Lung (tissue), 17 donors: ENCODE measurements at places on chromosomes 12 and 14. TPM values are rescaled to one million over a fixed set of nuclear protein-coding genes. Genes with fewer than 3 reads are reported as not detected.
A peak's percentile ranks its signal among the peaks of the same experiment; 100 is the strongest.

The SELPLG gene
- 47.2 TPM for total RNA-seq

The BAZ2A gene
- 81.4 TPM for total RNA-seq

- H3K4me3 ChIP-seq, result no peak overlapping the region
- no peaks in the 10 kb centered on the region for H3K36me3 ChIP-seq
- H3K4me1 ChIP-seq, result no peaks in the 10 kb centered on the region
- DNase-seq, result no peak
Measured at GRCh38 chr12:47303995-47304560, 224.3 kb upstream of the AMIGO2 start.

- no peaks in the 10 kb centered on the region for H3K27me3 ChIP-seq
- H3K27ac ChIP-seq, result no peak overlapping the region
- H3K36me3 ChIP-seq, result no peaks in the 10 kb centered on the region
- H3K4me3 ChIP-seq, result no peak overlapping the region
- H3K4me1 ChIP-seq, result no peaks in the 10 kb centered on the region
Measured at GRCh38 chr14:48991141-48991540, 595.0 kb downstream of the RPS29 start.

DNA sequence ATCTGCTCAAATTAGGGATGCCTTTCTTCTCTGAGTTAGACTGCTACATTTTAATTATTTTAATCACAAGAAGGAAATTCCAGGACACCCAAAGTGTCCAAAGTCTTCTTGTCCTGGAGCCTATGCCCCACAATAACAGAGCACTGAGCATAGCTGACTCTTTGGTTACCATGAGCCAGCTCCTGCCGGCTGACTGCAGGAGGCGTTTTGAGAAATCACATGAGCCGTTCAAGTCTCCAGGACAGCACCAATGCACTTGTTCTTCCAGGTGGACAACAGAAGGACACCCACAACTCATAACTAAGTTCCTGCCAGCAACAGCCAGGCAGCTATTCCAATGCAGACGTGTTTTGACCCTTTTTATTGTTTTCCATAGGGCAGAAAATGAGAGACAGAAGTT lies 46.0 kb upstream of the SRSF5 start:
- DNase-seq, result no peak
- no peak overlapping the region for H3K4me3 ChIP-seq
- H3K27me3 ChIP-seq, result no peaks in the 10 kb centered on the region
- H3K4me1 ChIP-seq, result peaks cover 8% of the 10 kb centered on the region
- no peaks in the 10 kb centered on the region for H3K36me3 ChIP-seq

GRCh38 chr12:119835068-119835467 lies 42.1 kb downstream of the CIT start:
- H3K4me3 ChIP-seq, result no peak overlapping the region
- H3K27me3 ChIP-seq, result no peaks in the 10 kb centered on the region
- H3K4me1 ChIP-seq, result no peaks in the 10 kb centered on the region
- no peak for DNase-seq

DNA sequence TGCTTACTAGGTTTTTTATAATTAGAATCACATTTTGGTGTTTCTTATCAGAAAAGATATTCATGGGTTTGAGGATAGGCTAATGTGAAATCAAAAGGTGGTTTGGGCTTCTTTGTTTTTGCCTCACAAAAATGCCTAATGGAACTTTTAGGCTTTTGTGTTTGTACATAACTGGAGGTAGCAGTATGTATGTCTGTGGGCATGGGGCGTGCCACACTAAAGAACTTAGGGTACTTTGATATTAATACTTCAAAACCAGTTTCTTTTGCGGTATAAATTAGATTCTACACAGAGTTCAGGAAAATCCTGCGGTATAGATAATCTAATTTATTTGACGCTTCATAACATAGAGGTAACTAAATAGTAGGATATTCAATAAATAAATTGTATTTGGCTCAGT lies 1.9 kb downstream of the ETV6 start:
- no peaks in the 10 kb centered on the region for H3K36me3 ChIP-seq
- H3K27me3 ChIP-seq, result no peaks in the 10 kb centered on the region
- peak overlapping the region; percentile 39 for H3K4me3 ChIP-seq
- peak overlapping the region; percentile 94 for H3K27ac ChIP-seq
- DNase-seq, result no peak
- peaks cover 5% of the 10 kb centered on the region for H3K4me1 ChIP-seq
